ENCODE measurements at places on chromosomes 11 and 22.

GRCh38 chr11:93857413-93858120 is 7.1 kb upstream of the VSTM5 start:
- no peak for DNase-seq

GRCh38 chr11:110525883-110526282 is 96.1 kb downstream of the FDX1 start:
- DNase-seq = peak; percentile 63

DNA sequence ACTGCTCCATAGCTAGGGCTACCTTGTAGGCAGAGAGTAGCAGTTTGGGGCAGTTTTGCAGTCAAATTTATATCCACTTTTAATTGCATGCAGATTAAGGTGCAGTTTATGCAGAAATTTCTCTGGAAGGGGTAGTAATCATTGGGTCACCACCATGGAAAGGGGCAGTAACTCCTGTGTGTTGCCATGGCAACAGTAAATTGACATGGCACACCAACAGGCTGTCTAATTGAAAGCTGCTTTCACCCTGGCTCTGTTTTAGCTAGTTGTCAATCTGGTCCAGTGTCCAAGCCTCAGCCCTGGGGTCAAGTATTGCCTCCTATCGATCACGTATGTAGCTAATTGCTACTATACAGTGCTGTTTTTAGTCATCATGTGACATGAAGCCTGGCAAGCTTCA is 786.1 kb upstream of the CNTN5 start:
- no peak for DNase-seq

GRCh38 chr11:44709966-44710365 is 16.8 kb upstream of the TSPAN18 start:
- DNase-seq = no peak

- no peak for DNase-seq
Measured at GRCh38 chr22:49113758-49114157, 713.9 kb downstream of the BRD1 start.

DNA sequence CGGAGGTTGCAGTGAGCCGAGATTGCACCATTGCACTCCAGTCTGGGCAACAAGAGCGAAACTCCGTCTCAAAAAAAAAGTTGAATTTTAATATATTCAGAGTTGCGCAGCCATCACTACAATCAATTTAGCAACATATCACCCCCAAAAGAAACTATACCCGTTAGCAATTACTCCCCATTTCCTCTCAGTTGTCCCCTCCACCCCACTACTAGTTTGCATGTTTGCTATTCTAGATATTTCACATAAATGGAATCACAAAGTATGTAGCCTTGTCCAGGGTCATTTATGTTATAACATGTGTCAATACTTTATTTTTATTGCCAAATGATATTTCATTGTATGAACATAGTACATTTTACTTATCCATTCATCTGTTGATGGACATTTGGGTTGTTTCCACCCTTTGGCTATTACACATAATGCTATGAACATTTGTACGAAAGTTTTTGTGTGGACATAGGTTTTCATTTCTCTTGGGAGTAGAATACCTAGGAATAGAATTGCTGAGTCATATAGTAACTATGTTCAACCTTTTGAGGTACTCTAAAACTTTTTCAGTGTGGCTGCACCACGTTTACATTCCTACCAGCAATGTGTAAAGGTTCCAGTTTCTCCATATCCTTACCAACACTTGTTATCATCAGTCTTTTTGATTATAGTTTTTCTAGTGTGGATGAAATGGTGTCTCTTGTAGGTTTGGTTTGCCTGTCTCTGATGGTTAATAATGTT is 2.2 kb downstream of the ZNF143 start:
- DNase-seq = no peak

DNA sequence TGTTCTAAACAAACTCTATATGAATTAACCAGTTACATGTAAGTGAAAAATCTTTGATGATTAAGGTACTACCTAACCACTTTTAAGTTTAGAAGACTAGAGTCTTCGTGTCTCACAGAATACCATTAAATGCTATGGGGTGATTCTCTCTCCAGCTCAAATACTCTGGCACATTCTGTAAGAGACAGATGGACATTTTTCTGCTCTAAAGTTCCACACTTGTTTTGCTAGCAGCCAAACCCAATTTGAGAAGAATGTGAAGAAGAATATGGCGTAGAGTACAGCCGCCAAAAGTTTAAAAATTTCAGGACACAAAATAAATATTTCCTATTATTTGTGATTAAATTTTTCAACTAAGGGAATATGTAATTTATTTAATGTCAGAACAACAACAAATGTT is 339.1 kb downstream of the GUCY1A2 start:
- DNase-seq = no peak

GRCh38 chr11:96388891-96389719 is 607 bp downstream of the CCDC82 start:
- peak; percentile 5 for DNase-seq

DNA sequence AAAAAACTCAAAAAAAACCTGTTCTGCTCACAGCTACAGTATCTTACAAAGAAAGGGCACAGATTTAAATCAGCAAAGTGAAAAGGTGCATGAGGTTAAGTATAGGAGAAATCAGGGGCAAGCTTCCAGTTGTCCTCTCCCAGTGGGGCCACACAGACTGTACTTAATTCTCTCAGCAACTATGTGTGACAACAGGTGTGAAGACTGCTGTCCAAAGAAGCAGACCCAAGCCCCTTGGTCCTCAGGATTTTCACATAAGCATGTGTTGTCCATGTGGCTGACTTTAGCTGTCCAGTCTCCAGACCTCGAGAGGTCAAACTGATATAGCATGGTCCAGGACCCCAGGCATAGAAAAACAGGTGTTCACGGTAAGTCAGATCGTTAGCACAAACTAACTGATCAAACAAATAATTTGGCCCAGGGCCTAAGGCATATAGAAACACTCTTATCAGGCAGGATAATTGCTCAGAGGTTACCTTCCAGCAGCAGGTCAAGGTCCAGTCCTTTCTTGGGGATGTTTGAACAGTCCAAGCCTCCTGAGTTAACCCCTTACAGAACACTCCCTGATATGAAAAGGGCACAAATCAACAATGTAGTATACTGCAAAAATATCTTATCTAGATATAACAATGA is 21.1 kb upstream of the CSTF3 start:
- no peak for DNase-seq

DNA sequence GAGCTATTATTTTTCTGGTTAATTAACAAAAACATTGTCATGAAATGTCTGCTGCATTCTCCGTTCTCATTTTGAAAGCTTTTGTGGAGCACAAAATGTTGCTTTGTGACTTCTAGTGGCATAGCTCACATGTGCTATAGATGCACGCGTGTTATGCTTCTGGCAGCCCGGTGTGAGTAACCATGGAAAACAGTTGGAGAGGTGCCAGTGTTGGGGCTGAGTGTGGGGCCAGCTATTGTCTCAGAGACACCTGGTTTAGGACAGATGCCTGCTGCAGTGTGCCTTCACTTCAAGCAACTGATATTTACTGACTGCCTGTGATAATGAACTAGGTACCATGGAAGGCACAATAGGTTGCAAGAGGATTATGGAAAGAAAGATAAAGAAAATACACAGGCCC is 760.6 kb downstream of the NTM start:
- DNase-seq = no peak

DNA sequence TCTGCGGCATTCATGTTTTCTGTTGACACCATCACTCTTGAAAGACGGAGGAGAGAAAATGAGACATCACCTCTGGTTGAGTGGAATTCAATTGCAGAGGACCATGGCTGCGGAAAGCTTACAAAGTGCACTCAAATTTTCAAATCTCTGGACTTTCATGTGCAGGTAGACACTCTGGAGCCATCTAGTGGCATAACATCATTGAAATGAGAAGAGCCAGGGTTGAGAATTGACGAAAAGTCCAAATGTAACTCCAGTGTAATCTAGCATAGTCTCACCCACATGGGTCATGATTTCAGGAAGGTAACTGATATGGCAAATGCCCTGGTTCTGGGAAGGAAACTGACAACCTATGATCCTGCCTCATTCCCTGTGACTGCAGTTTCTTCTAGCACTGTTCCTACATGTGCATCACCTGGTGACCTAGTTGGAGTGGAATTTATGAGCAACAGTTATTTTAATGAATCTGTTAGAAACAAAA is 687.8 kb downstream of the KCNA4 start:
- DNase-seq = peak; percentile 58

- no peak for DNase-seq
Measured at GRCh38 chr11:10847960-10848860, 9.6 kb downstream of the ZBED5 start.

DNA sequence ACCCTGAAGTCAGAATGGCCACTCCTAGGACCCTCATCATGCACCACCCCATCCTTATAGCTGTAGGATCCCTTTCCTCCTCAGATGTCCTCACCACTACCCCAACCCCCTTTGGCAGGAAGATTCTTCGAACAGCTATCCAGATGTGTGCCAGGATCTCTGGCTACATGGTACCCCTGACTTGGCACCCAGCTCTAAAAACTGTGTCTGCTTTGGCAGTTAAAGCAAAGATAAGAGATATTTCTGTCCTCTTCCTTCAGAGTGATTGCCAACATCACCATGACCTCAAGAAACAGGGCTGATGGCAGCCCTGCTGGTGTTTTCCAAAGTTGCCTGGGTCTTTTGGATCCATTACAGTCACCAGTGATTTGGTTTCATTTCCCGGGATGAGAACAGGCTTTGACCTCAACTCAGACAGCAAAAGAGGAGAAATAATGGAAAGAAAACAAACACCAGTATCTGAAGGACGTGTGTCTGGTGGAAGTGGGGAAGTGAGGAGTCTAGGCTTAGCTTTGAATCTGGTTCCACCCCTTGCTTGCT is 4.3 kb upstream of the NRIP3 start:
- no peak for DNase-seq

GRCh38 chr11:111456859-111457730 is 55.1 kb downstream of the BTG4 start:
- no peak for DNase-seq

- DNase-seq = no peak
Measured at GRCh38 chr11:15011776-15012345, 39.7 kb upstream of the CALCA start.

DNA sequence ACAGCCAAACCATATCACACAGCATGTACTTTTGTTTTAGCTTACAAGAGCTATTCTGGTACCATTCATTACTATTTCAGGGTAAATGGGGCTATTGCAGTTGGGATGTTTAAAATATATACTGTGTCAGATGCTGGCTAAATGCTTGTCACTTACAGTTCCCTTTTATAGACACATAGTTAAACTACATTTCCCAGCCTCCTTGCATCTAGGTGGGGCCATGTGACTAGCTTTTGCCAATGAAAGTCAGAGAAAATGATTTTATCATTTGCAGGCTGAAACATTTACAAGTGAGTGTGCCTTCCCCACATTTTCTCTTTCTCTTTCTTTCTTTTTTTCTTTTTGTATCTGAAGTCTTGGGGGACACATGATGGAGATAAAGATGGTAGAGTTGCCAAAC is 7.8 kb upstream of the IFTAP start:
- DNase-seq = no peak

- no peak for DNase-seq
Measured at GRCh38 chr22:41787331-41787730, 13.1 kb upstream of the CCDC134 start.

GRCh38 chr11:76830639-76831327 is 29.9 kb upstream of the ACER3 start:
- peak; percentile 51 for DNase-seq

DNA sequence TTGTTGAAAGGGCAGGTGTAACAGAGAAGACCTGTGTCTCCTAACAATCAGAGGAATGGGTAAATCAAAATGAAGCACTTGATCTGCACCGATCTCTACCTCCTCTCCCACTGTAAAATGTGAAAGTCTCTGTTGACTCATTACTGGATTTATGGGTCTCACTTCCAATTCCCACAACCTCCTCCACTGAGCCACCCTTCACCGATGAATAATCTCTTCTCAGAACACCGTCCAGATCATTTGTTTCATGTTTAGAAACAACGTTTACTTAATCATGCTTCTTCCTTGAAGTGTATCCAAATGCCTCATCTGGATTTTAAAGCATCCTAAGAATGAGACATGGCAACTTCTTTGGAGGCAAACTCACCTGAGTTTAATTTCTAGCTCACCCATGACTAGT is 643.6 kb downstream of the ETS1 start:
- DNase-seq = no peak

GRCh38 chr11:71179877-71180605 is 72.3 kb downstream of the SHANK2 start:
- no peak for DNase-seq

GRCh38 chr11:905952-906351 is 4.7 kb downstream of the CHID1 start:
- no peak for DNase-seq

- no peak for DNase-seq
Measured at GRCh38 chr22:26169315-26170111, at the start of gene SEZ6L. TSS of gene SEZ6L (plus strand) at chr22:26169462. CDS start at chr22:26169670, 208 bp downstream.

DNA sequence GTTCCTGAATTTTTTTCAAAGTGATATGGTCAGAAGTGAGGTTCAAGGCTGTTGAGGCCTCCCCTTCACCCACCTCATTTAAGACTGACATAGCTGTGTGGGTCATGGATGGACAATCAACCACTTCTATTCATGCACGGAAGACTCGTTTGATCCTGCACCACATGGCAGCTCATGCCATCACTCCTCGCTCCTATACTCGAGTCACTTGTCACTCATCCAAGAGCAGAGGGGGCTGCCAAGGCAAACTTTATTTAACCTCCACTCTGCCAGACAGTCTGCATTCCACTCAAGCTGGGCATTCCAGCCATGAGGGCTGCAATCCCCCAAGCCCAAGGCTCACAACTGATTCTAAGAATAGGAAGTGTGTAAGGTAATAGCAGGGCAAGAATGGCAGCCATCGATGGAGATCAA is 34.1 kb downstream of the SNX19 start:
- DNase-seq = no peak

DNA sequence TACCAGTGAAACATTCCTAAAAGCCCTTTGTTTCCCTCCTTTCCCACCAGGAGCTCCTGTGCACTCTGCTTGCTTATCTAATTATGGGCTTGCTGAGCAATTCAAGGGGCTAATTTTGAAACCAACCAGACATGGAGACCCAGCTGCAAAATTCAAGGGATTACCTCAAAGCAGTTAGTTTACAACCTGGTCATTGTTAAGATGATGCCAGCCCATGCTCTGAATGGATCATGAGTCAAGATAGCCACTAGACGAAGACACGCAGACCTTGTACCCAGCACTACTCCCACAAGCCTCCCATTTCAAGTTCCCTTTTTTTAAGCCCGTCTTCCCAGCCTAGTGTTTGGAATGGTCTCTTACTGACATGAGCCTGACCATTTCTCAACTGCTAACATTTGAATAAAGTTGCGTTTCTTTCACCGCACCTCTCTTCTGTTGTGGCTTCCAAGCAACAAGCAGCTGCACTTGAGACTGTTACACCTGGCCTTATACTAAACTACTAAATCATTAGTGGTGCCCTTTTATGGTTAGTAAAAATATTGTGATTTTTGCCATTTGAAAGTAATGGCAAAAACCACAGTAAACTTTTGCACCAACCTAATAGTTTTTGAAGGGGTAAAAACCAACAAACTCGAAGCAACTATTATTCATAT is 315.3 kb upstream of the LUZP2 start:
- DNase-seq = no peak

- DNase-seq = no peak
Measured at GRCh38 chr22:48737461-48738203, 1090.0 kb downstream of the BRD1 start.

DNA sequence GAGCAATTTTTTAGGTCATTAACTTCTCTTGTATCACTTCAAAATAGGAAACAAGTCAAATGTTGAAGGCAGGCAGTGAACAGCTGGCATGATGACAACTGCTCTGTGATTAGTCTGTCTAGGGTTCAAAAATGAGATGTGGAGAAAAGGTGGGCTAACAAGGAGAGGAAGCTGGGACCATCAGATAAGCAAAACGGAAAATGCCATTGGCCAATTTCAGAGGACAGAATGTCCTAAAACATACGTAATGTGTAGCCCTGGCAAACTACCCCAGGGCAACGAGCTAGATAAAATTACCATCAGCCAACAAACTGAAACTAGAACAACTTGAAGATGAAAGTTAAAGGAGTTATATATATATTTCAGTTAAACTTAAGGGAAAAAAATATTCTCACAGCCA is 93.2 kb downstream of the RELT start:
- no peak for DNase-seq

Data from fibroblast of skin of left quadriceps (primary cell).